A172 (cell line): ENCODE measurements at places on chromosomes 5 and 9. TPM values are rescaled to one million over a fixed set of nuclear protein-coding genes. Genes with fewer than 3 reads are reported as not detected.

Gene MYORG
- 3.5 and 4.6 TPM in 2 replicates for total RNA-seq

Gene ALDH7A1
- 23.3 and 42.4 TPM in 2 replicates for total RNA-seq

Gene FYB1
- 0.05 and 0.12 TPM in 2 replicates for total RNA-seq

Gene NEUROG1
- total RNA-seq = not detected in 2 replicates

Gene C9orf153
- not detected in 2 replicates for total RNA-seq

Gene LECT2
- total RNA-seq = not detected in 2 replicates

Gene PCDH12
- total RNA-seq = 0.07 TPM in 1 of 2 replicates, not detected in the other

Gene DAB2
- 38.5 and 46.1 TPM in 2 replicates for total RNA-seq

Gene RAPGEF1
- 20.0 and 40.9 TPM in 2 replicates for total RNA-seq

Gene C1QTNF3
- not detected in 2 replicates for total RNA-seq

Gene IFNE
- not detected in 2 replicates for total RNA-seq

Gene FRMD3
- 0.96 and 6.2 TPM in 2 replicates for total RNA-seq

Gene TRUB2
- 28.8 and 30.5 TPM in 2 replicates for total RNA-seq

Gene GLRA1
- not detected in 2 replicates for total RNA-seq

Gene LPAR1
- 3.7 and 5.4 TPM in 2 replicates for total RNA-seq

Gene OR2V1
- not detected in 2 replicates for total RNA-seq

Gene PTPRD
- 0.71 and 1.0 TPM in 2 replicates for total RNA-seq

Gene ASPN
- total RNA-seq = not detected in 2 replicates

Gene BARHL1
- total RNA-seq = not detected in 2 replicates

Gene PCDHB15
- total RNA-seq = 0.26 and 1.0 TPM in 2 replicates

Gene RLN2
- not detected in 2 replicates for total RNA-seq

Gene LRRC26
- total RNA-seq = not detected in 2 replicates
